CD8-positive, alpha-beta T cell (primary cell): ENCODE measurements at places on chromosomes 16 and 17.

DNA sequence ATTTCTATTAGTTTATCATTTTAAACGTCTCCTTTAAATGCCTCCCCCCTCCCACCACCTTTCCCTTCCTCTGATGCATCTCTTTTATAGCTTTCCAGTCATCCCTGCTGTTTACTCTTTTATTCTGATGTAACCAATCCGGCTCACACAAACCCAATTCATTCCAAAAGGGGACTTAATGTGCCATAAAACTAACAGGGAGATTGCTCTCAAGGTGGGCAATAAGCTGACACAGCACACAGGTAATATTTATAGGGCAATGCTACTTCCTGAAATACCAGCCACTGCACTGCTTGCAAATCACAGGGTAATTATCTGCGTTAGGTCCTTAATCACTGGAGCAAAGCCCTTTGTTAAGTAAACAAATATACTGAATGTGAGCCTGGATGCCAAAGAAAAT, 23.3 kb upstream of the CA10 start:
- no peak for DNase-seq

- peak; percentile 81 for DNase-seq
Measured at GRCh38 chr17:66426397-66427033, 124.1 kb downstream of the PRKCA start.

GRCh38 chr16:64295466-64295865, 826.4 kb downstream of the CDH11 start:
- no peak for DNase-seq

DNA sequence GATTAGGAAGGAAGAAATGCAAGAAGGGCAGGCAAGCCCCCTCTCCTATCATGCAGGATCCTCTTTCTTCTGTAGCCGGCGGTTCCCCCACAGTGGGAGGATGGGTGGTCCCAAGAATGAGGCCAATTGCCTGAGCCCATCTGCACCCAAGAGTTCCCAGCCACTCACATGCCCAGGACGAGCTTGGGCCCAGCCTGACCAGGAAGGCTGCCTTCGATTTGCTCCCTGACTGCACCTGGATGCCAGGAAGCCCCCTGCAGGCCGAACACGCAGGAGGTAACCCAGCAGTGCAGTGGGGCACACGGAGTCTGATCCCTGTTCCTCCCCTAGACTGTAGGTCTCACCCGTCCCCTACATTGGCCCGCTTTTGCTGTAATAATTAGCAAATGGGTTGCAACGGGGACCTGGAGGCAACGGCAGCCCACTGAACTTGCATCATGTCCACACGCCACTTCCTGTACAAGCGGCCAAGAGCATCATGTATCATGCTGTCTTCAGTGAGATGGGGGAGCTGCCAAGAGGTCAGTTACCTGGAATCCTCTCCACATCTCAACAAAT, 67.5 kb downstream of the AMFR start:
- DNase-seq = no peak

- no peak for DNase-seq
Measured at GRCh38 chr16:58222532-58223316, 24.8 kb upstream of the CSNK2A2 start.

GRCh38 chr17:57823469-57824401, 26.1 kb downstream of the MRPS23 start:
- no peak for DNase-seq

DNA sequence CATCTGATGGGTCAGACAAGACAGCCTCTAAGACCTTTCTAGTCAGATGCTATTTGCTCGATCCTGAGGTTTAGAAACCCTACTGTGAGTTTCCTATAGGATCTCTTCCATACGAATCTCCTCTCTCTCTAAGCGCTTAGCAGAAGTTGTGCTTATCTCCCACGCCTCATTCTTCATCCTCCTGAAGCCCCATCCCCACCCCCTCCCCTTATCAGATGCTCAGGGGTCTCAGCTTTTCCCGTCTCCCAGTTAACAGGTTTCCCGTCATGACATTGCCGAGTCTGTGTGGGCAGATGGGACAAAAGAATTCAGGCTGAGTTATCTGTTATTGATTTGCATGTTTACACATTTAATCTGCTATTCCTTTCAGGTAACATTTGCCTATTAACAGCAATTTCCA, 99.0 kb upstream of the PIRT start:
- DNase-seq = no peak

- peak; percentile 73 for DNase-seq
Measured at GRCh38 chr17:39235555-39236449, 10.1 kb upstream of the STAC2 start.

- DNase-seq = no peak
Measured at GRCh38 chr16:2278956-2279800, 11.3 kb upstream of the RNPS1 start.

DNA sequence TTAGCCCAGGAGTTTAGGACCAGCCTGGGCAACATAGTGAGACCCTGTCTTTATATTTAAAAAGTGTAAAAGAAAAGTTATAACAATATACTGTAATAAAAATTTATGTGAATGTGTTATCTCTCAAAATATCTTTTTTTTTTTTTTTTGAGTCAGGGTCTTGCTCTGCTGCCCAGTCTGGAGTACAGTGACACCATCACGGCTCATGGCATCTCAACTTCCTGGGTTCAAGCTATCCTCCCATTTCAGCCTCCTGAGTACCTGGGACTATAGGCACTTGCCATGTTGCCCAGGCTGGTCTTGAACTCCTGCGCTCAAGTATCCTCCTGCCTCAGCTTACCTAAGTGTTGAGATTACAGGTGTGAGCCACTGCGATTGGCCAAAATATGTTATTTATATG, 45.5 kb upstream of the SLC25A19 start:
- no peak for DNase-seq

- no peak for DNase-seq
Measured at GRCh38 chr17:82832881-82833475, 6.8 kb downstream of the ZNF750 start.

GRCh38 chr16:29686740-29687332, 7.9 kb downstream of the QPRT start:
- DNase-seq = no peak

DNA sequence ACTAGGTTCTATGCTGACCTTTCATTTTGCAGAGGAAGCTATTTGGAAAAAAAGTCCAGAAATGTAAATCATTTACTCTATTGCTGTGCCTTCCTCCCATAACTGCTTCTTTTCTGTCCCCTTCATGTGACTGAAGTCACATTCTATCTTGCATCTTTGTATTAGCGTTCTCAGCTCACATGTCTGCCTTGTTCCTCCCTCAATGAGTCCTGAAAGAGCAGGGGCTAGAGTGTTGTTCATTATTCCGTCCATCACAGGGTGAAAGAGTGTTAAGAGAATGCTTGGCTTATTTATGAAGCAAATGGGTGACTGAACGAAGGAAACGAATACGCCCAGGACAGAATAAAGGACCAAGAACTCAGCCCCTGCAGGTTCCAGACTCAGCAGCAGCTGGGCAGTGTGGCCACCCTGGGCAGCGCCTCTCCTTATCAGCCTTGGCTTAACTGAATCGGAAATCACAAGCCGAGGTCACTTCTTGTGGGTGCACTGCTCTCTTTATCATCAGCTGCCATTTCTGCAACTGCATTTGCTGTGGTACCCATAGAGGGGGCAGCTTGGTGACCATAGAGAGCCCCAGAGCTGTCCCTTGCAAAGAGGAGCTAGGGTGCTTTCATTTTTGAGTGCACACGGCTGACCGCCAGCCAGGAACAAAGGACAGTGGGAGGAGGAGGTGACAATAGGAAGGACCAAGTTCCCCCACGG, 1.8 kb upstream of the PIK3R6 start:
- DNase-seq = no peak

DNA sequence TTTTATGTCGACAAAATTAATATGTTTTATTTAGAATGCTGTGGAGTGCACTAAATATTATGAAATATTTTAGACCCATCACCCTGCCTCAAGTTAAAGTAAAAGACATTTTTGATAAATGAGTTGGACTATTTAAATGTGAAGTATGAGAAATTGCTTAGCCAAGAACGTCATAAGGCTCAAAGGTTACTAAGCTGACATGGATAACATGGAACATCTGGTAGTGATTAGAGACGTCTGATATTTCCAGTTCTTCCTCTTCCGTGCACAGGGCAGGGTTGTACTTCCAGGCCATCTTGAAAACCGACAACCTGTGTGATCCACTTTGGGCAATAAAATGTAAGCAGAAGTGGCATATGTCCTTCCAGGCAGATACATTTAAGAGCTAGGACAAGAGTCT, 7.2 kb upstream of the CCL8 start:
- DNase-seq = no peak

- DNase-seq = no peak
Measured at GRCh38 chr17:77382966-77383612, 242.3 kb downstream of the SEC14L1 start.

- peak; percentile 96 for DNase-seq
Measured at GRCh38 chr17:7851438-7852261, 3.2 kb upstream of the TMEM88 start.

- DNase-seq = no peak
Measured at GRCh38 chr16:73040136-73040535, 7.8 kb downstream of the ZFHX3 start.

DNA sequence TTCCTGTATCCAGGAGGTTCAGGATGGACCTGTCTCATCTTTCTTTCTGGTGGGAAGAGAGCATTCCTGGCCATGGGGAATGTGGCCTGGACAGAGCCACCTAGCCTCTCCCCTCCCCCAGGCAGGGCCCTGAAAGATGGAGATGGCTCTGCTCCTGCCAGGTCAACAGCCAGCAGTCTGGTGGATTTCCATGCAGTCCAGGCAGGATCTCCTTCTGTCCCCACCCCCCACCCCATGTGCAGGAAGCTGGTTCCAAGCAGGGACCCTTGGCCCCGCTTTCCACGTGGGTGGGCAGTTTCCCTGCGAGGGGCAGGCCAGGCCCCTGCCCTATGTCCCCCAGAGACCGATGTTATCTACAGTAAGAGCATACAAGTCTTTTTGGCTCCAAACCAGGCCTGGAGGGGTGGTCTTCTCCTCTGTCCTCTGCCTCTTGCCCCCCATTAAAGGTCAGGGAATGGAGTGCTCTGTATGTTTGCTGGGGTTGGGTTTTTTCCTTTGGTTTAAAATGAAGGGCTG, 240.5 kb downstream of the SEC14L1 start:
- no peak for DNase-seq

- no peak for DNase-seq
Measured at GRCh38 chr17:81114351-81115093, 50.8 kb upstream of the PVALEF start.

DNA sequence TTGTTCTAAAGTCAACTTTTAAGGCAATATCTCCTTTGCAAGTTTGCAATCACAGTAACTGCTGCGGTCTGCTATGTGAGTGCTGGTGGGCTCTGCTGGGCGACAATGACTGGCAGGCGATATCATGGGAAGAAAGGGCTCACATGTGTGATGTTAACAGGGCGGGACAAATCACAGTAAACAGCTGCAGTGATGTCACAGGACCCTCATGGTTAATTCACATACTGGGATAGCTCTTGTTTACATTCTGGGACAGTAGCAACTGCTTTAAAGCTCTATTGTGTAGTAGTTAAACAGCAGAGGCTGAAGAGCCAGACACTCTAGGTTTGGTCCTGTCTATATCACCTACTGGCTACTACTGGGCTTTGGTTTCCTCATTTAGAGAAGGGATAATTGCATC, 257.2 kb upstream of the ASIC2 start:
- DNase-seq = no peak

DNA sequence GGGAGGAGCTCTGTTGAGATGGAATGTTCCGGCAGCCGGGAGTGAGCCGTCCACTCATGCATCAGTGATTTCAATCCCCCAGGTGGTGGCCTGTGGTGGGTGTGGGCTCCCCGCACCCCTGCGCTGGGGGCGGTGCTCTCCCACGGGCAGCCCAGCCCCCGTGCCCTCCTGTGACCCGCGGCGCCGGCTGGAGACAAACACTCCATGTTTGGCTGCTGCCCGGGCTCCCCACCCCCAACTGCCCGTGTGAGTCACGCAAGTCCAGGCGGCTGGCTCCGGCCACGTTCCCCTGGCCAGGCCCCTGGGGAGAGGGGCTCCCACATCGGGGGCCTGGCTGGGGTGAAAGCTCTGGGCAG, 29.4 kb downstream of the CACNA1H start:
- DNase-seq = no peak

DNA sequence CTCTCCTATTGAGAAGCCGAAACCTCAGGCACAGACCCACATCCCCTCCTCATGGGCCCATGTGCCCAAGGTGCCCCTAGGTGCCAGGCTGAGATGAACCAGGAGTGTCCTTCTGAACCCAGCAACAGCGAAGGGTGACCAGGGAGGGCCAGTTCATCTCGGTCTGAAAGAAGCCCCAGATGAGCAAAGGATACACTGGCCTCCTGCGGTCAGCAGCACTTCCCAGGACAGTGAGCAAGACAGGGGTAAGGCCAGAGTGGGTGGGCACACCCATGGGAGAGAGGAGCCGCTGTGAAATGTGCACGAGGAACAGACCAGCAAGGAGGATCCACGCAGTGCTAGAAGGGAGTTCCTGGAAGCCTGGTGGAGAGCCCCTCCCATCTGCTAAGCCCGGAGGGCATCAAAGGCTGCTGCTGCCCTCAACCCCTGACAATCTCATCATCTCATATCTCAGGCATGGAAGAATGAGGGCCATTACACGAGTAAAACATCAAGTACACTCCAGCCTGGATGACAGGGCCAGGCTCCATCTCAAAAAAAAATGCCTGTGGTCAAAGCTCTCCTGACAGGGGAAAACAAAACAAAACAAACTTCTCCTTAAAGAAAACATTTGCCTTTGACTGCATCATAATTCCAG, 3.3 kb upstream of the HBZ start:
- no peak for DNase-seq

DNA sequence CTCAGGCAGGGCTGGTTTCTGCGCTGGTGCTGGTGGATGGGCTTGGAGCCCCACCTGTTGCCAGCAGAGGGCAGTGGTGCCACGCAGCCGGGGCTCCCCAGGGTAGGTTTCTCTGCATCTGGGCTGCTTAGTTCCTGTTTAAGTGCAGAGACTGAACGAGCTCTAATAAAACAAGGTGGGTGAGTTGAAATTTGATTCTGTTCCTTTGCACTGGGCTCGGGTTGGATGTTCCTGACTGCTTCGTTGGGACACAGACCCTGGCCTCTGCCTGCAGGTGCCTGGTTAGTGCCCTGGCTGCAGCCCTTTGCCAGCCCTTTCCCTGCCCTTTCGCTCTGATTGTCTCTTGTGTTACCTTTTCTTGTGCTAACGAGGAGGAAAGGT, 30.0 kb downstream of the TBCD start:
- peak; percentile 89 for DNase-seq

GRCh38 chr17:49670641-49671040, 7.3 kb downstream of the SPOP start:
- no peak for DNase-seq
